Activated CD8-positive, alpha-beta memory T cell treated with anti-CD3 and anti-CD28 coated beads, Interleukin-2, amount 10 ng/mL, durations not matched to agents 7 days and 5 days (primary cell): ENCODE measurements at places on chromosomes 2 and 18. TPM values are rescaled to one million over a fixed set of nuclear protein-coding genes. Genes with fewer than 3 reads are reported as not detected.

GRCh38 chr18:48742706-48743475 is 204.1 kb downstream of the CTIF start:
- H3K4me3 ChIP-seq: no peak overlapping the region
- H3K4me1 ChIP-seq: no peaks in the 10 kb centered on the region
- no peaks in the 10 kb centered on the region for H3K36me3 ChIP-seq
- no peak for DNase-seq
- H3K27me3 ChIP-seq: peaks cover 4% of the 10 kb centered on the region
- no peak overlapping the region for H3K27ac ChIP-seq

DNA sequence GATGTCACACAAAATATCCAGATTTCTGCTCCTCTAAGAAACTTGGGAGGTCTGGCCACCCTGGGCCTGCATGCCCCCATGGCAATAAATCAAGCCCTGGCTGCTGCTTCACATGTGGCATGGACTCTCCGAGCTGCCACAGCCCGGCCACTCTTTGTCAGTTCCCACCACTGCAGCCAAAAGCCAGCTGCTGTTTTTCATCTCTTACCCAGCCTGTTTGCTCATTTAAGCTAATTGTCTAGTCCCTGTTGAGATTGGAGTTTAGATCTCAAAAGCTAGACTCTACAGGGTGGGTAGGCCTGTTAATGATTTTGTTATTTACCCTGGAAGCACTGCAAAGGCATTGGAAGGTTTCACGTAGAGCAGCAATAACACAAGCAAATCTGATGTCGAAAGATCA is 20.9 kb upstream of the ANXA4 start:
- H3K4me3 ChIP-seq: no peak overlapping the region
- H3K4me1 ChIP-seq: peaks cover 16% of the 10 kb centered on the region
- no peak for DNase-seq
- peaks cover 3% of the 10 kb centered on the region for H3K27me3 ChIP-seq

DNA sequence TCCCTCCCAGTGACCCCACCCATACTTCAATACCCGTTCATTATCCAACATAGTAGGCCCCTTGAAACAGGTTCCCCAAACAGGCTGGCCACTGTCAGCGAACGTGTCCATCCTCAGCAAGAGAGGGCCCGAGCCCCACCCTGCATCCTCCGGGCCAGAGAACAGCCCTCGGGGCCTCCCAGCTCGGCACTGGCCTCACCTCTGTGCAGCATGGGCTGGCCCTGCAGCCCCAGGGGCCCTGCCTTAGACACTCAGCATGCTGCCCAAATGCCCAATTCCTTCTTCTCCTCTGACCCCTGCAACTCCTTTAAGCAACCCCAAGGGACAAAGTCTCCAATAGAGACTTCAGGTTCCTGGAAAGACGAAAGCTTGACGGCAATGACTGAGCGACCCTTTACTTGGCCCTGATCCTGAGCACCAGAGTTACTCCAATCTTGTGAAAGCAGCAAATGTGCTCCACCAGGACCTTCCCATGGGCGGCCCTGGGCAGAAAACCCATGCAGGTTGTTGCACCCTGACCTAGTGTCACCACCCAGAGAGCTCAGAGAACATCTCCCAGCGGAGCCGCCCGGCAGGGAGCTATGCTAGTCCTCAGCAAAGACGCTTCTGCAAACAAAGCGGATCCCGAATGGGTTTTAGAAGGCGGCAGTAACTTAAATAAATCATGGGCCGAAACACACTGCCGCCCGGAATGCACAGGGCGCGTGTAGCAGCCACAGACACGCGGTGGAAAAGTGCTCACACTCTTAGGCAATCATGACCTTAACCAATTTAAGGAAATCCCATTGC is 782 bp downstream of the COL6A3 start:
- no peak overlapping the region for H3K27ac ChIP-seq
- H3K4me1 ChIP-seq: no peaks in the 10 kb centered on the region
- no peak for DNase-seq
- no peaks in the 10 kb centered on the region for H3K36me3 ChIP-seq
- no peaks in the 10 kb centered on the region for H3K27me3 ChIP-seq
- H3K4me3 ChIP-seq: no peak overlapping the region

MYO7B gene
- 0.26 TPM for total RNA-seq

DNA sequence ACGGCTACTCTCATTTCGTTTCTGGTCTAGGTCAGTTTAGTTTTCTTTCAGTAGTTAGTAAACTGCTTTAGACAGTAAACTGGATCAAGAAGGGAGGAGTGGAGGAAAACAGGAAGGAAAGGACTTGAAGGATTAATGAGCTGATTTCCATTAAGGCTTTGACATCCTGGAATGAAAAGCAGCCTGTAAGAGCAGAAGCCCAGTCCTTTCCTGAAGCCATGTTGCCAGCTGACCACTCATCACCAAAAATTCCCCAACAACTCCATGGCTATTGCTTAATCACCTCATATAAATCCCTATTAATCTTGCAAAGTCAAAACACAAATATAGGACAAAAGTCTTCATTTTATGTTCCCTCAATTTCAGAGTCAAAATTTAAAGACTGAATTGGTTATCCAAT is 113.7 kb upstream of the ZFP36L2 start:
- no peaks in the 10 kb centered on the region for H3K27me3 ChIP-seq
- no peak overlapping the region for H3K27ac ChIP-seq
- no peak overlapping the region for H3K4me3 ChIP-seq
- peaks cover 13% of the 10 kb centered on the region for H3K36me3 ChIP-seq
- no peak for DNase-seq
